ENCODE measurements at places on chromosomes 11 and 22.

GRCh38 chr22:20418211-20418788, 19.3 kb downstream of the SCARF2 start:
- DNase-seq, result peak; percentile 71

DNA sequence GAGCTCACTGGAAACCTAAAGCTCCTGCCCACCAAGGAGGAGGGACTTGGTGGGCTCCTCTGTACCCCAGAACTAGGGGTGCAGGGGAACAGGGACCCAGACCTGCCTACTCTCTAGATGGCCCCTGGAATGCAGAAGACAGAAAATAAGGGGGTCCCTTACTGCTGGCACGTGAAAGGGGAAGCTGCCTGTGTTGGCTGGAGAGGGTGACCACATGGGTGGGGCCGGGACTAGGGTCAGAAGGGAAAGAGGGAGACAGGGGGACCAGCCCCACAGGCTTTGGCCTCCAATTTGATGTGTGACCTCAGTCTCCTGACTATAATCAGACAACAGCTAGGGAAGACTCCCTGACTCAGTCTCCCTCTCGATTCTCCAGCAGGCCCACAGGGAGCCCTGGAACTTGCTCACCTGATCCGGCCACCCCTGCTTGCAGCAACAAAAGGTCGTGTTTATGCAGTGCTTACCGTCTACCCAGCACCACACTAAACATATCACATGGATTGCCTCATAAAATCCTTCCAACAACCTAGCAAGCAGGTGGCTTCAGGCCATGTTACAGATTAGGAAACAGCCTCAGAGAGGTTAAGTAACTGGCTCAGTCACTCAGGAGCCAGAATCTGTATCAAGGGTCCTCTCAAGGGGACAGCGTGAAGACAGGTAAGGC, 10.2 kb downstream of the ARAP1 start:
- DNase-seq, result no peak

- DNase-seq, result no peak
Measured at GRCh38 chr11:134532131-134532920, 120.3 kb upstream of the B3GAT1 start.

DNA sequence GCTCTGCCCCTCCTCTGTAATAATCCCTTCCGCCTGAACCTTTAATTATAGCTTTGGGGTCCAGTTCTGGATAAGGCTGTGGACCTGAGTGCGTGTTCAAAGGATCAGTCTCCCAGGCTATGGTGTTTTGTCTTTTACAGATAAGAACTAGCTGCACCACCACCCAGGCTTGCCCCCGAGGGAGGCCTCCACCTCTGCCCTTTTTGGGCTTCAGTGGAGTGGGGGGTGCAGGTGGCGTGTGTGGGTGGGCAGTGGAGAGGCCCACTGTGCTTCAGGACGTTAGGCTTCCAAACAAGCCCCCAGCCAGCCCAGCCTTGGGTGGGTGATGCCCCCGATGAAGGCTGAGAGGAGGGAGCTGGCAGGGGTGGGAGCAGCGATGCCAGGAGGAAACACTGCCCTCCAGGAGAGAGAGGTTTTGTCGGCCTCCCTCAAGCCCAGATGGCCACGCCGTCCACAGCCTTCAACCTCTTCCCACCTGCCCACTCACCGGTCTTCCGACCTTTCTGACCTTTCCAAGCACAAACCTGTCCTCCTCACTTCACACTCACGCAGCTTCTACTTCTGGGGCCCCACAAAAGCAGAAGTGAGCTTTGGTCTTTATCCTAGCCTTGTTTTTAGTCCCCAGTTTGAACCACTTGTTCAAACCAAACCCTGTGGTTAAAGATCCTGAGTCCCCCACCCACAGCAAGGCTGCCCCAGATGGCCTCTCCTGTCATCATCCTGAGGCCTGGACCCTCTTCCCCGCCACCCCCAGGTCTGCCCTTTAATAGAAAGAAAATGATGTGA, 20.4 kb downstream of the PSMD13 start:
- DNase-seq, result no peak

GRCh38 chr11:27452147-27452546, 20.4 kb downstream of the LGR4 start:
- no peak for DNase-seq

DNA sequence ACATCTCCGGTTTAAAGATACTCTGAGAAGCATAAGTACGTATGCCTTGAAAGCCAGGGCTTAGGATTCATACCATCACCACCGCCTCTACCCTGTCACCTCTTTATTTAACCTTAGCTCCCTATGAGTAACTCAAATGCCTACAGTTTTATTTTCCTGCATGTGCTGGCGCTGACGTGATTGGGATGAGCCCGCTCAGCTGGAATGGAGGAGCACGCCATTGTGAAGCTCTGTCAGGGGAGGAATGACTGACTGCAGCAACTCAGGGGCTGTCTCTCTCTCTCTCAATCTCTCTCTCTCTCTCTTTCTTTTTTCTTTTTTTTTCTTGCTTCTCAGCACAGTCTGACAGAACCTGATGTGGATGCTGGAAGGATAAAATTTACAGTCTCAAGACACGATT, 12.4 kb downstream of the CAVIN3 start:
- no peak for DNase-seq

- DNase-seq, result no peak
Measured at GRCh38 chr11:46286789-46287188, 9.3 kb downstream of the CREB3L1 start.

GRCh38 chr11:116279511-116279910, 493.3 kb downstream of the BUD13 start:
- DNase-seq, result no peak

- DNase-seq, result no peak
Measured at GRCh38 chr11:83568516-83568915, 282.3 kb upstream of the CCDC90B start.

DNA sequence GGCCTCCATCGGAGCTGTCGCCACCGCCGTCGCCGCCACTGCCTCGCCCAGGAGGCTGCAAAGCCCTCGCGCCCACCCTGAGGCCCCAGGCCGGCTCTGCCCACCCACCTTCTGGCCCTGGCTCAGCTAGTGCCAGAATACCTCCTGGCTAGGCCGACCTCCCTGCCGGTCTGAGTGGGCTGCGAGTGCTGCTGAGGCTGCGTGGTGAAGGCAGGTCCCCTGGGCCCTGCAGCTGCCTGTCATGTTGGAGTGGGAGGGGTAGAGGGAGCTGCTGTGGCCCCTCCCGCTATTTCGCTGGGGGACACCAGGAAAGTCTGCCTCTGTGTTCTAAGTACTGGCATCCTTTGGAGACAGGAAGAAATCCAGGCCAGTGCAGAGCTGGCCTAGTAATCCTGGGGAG, 34.2 kb downstream of the LRRC10B start:
- no peak for DNase-seq

GRCh38 chr22:35830305-35830704, 112.6 kb downstream of the APOL5 start:
- DNase-seq, result no peak

DNA sequence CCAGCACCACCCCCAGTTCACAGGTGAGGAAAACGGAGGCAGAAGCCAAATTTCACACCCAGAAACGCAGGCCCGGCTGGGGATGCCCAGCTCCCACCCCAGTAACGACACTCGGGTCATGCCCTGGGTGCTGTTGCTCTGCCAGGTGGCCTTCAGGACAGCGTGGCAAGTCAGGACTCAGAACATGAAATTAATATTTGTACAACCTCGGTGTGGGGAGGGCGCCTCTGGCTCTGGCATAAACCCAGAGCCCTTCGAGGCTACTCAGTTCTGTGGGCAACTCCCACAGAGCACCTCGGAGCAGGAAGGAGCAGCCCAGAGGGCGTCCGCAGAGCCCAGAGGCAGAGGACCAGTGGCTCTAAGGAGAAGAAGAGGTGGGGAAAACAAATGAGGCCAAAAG, 71.6 kb downstream of the CELSR1 start:
- no peak for DNase-seq
